ENCODE measurements at places on chromosomes 7 and 10. TPM values are rescaled to one million over a fixed set of nuclear protein-coding genes. Genes with fewer than 3 reads are reported as not detected.

The C10orf105 gene
- 0.39 TPM for total RNA-seq

The HMX2 gene
- total RNA-seq, result 0.21 TPM

DNA sequence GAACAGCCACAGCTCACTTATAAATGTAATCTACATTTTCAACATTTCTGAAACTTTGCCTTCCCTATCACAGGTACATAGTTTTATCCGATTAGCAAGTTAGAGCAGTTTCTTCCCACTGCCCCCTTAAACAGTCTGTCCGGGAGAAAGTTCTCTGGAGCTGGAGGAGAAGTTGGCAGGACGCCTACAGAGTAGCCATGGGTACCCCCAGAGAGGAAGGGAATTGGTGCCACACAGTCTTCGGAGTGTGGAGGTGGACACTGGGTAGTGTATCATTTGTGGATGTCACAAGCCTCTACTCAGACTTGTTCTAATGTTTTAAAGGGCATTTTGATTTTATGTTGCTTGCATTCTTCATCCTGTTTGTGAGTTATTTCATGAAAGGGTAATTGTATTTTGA is 39.0 kb downstream of the TAF3 start:
- peaks cover 11% of the 10 kb centered on the region for H3K36me3 ChIP-seq
- H3K4me1 ChIP-seq, result peaks cover 10% of the 10 kb centered on the region
- DNase-seq, result no peak
- H3K27ac ChIP-seq, result no peak overlapping the region

DNA sequence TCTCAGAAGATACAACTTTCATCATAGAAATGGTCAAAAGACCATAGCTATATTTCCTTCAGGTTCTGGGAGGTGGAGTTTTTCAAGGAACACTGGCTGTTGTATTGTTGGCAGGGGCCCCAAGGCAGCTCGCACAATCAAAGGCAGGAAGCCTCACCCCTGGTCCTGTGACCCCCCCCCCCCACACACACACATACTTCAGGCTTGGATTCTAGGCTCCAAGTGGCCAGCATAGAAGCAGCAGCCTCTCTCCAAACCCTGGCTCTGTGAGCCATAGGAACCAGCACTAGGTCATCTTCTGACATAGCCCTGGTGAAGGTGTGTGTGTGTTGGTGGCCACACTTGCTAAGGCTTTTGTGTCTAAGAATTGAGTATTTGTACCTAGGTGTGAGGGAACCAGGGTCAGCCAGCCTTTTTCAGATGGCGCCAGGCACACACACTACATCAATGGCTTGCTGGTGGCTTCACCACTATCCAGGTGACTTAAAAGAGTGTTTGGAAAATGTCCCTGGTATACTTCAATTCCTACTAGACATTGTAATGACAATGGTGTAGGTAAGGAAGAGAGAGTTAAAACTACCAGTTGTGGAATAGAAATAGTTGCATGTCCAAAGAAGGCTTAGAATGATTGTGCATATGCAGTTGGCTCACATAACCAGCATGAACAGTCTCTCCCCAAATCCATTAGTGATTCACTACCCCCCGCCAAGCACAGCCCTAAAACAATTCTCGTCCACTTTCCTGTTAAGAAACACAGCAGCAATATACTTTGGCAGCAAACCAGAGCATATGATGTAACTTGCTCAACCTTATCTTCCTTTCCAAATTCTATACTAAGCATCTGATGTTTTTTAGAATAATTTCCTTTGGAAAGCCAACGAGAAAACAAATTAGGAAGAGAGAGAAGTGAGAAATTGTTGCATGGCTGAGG is 91.3 kb downstream of the AVL9 start:
- no peaks in the 10 kb centered on the region for H3K27me3 ChIP-seq
- no peak for DNase-seq
- no peak overlapping the region for H3K4me3 ChIP-seq
- no peak overlapping the region for H3K27ac ChIP-seq
- peaks cover 5% of the 10 kb centered on the region for H3K36me3 ChIP-seq

DNA sequence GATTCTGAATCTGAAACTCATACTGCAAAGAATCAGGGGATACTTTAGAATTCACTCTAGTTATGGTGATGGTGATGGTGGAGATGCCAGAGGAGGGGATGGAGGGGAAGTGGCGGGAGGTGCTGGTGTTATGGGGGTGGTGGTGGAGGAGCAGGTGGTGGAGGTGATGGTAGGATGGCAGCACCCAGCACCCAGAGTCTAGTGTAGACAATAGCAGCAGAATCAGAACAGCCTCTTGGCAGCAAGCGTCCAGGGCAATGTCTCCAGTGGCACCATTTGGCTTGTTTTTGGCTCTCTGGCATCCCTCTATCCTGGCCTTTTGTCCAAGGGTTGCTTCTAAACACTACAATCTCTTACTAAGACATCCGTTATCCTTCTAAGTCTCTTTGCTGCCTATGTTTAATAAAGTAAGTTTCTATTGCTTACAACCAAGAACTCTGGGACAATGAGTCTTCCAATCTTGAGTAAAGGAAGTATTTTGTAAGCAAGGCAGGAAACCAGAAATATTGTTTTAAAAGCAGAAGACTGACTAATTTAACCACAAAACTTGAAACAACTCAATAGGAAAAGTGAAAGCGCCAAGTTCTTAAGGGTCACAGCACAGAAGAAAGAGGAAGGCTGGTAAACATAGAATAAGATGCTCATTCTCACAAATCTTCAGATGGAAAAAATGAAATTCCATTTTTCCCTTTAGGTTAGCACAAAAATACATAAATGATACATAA is 42.4 kb upstream of the GDF10 start:
- no peak overlapping the region for H3K27ac ChIP-seq
- H3K36me3 ChIP-seq, result no peaks in the 10 kb centered on the region
- no peaks in the 10 kb centered on the region for H3K27me3 ChIP-seq
- DNase-seq, result no peak
- H3K4me1 ChIP-seq, result no peaks in the 10 kb centered on the region
- H3K4me3 ChIP-seq, result no peak overlapping the region

GRCh38 chr10:127984945-127985344 is 78.0 kb downstream of the PTPRE start:
- H3K4me1 ChIP-seq, result peaks cover 8% of the 10 kb centered on the region
- H3K36me3 ChIP-seq, result no peaks in the 10 kb centered on the region
- H3K27me3 ChIP-seq, result no peaks in the 10 kb centered on the region
- no peak for DNase-seq
- no peak overlapping the region for H3K27ac ChIP-seq
- no peak overlapping the region for H3K4me3 ChIP-seq

DNA sequence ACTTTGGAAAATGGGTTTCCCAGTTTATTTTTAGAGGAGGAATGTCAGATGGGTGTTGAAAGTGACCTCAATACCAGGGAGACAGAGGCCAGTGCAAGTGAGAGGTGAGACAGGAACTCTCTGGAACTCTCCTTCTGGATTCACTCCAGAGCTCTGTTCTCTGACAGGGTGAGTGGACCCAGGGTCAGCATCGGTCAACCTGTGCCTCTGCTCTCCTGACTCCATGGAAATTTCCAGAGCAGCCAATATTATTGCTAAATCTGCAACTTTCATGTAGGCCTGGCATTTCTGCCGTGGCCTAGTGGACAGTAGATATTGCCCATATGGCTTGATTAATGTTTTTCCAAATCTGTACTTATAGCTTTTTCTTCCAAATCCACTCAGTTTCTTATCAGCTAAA is 20.2 kb downstream of the AKR1C4 start:
- no peaks in the 10 kb centered on the region for H3K27me3 ChIP-seq
- H3K27ac ChIP-seq, result no peak overlapping the region
- DNase-seq, result no peak
- no peak overlapping the region for H3K4me3 ChIP-seq
- H3K36me3 ChIP-seq, result no peaks in the 10 kb centered on the region
- no peaks in the 10 kb centered on the region for H3K4me1 ChIP-seq

The PIK3CG gene
- not detected for total RNA-seq

GRCh38 chr10:31935678-31936077 is 7.0 kb upstream of the ARHGAP12 start:
- no peak overlapping the region for H3K4me3 ChIP-seq
- no peak for DNase-seq
- H3K36me3 ChIP-seq, result no peaks in the 10 kb centered on the region

- no peaks in the 10 kb centered on the region for H3K27me3 ChIP-seq
- H3K4me1 ChIP-seq, result no peaks in the 10 kb centered on the region
- H3K36me3 ChIP-seq, result no peaks in the 10 kb centered on the region
- no peak overlapping the region for H3K27ac ChIP-seq
- no peak for DNase-seq
Observed at GRCh38 chr10:127888521-127889312, 4.0 kb downstream of the CLRN3 start.

GRCh38 chr10:7315906-7316305 is 94.9 kb downstream of the SFMBT2 start:
- H3K27ac ChIP-seq, result no peak overlapping the region
- H3K4me3 ChIP-seq, result no peak overlapping the region
- H3K4me1 ChIP-seq, result no peaks in the 10 kb centered on the region

GRCh38 chr7:107754642-107755041 is 10.7 kb downstream of the CBLL1 start:
- no peaks in the 10 kb centered on the region for H3K4me1 ChIP-seq
- no peak for DNase-seq
- no peaks in the 10 kb centered on the region for H3K27me3 ChIP-seq
- no peak overlapping the region for H3K27ac ChIP-seq
- H3K4me3 ChIP-seq, result no peak overlapping the region

The INMT gene
- total RNA-seq, result 5.0 TPM

The RTKN2 gene
- total RNA-seq, result 65.9 TPM

Measured in neural progenitor cell (in vitro differentiated cells).